ENCODE measurements at places on chromosomes 3 and 15. TPM values are rescaled to one million over a fixed set of nuclear protein-coding genes. Genes with fewer than 3 reads are reported as not detected.

Gene CSPG5
- 1.2 TPM for polyA plus RNA-seq

Gene GOLGA8S
- 0.60 TPM for polyA plus RNA-seq

Gene MAGI1
- polyA plus RNA-seq: 34.9 TPM

Gene BUB1B
- 27.8 TPM for polyA plus RNA-seq

Gene ZIC1
- 35.6 TPM for polyA plus RNA-seq

Gene PDZRN3
- polyA plus RNA-seq: 87.2 TPM

Gene ZNF35
- polyA plus RNA-seq: 7.4 TPM

Gene PLOD2
- 13.4 TPM for polyA plus RNA-seq

Gene HIGD2B
- polyA plus RNA-seq: not detected

Gene POLQ
- 2.6 TPM for polyA plus RNA-seq

GRCh38 chr3:63076357-63076756 is 201.1 kb upstream of the CADPS start:
- no peak for DNase-seq

DNA sequence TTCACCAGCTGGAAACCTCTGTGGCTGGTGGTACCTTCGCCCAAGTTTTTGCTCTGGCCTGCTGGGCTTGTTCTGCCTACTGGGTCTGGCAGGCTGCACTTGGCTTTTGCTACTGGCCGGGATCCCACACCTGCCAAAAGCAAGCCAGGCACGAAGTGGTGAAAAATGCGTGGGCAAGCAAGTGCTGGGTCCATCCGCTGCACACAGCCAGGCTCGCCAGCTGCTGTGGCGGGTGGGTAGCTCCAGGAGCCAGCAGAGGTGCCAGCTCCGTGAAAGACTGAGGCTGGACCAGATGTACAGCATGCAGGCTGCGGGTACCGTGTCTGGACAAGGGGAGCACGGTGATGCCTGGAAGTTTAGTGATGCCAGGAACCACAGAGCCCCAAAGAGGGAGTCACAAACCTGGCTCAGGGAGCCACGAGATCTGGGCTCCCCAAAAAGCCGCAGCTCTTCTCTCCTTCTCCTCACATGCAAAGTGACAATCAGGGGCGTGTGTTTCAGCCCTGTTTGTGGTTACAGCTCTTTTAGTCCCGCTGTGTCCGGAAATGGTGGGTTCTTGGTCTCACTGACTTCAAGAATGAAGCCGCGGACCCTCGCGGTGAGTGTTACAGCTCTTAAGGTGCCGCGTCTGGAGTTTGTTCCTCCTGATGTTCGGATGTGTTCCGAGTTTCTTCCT is 1455.6 kb upstream of the GBE1 start:
- DNase-seq: no peak

DNA sequence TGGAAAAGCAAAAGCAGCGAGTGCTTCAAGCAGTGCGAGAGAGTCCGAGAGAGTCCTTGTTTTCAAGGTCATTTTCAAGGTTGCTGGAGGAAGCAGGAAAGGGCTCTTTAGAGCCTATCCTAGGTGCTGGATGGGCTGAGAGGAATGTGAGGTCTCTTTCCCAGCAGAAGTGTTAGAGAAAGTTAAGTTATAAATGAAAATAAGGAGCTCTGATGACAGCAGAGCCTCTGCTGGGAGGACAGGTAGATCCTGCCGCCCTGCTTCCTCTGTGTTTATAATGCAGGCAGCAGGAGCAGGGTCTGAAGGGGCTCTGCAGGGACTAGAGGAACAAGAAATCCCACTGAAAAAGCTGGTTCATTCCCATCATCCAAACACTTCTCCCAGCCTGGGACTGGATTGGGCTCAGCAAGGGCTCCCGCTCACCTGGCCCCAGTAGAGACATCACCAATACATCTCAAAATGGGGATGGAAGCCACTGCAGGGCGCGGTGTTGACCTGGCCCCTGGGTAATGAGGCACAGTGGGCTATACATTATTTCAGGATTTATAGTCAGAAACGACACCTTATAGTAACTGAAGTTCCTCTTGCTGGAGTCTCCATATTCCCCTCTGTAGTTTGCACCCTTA is 41.5 kb upstream of the RAB6B start:
- no peak for DNase-seq

GRCh38 chr3:131540821-131541220 is 38.0 kb upstream of the MRPL3 start:
- no peak for DNase-seq

DNA sequence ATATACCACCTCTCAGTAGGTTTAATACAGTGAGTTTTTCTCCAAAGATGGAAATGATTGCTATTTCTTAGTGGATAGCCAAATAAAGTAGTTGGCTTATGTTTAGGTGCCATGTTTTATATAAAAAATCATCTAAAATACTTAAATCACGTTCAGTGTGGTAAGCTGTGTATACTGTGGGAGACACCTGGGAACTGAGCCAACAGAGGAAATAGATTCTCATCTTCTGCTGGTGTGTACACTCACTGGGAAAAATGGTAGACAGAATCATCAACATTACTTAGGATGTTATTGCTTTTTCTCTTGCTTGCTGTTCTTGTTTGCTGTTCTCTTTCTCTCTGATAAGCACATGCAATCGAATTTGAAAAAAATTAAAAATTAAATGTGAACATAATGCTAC is 112.6 kb upstream of the MB21D2 start:
- DNase-seq: no peak

DNA sequence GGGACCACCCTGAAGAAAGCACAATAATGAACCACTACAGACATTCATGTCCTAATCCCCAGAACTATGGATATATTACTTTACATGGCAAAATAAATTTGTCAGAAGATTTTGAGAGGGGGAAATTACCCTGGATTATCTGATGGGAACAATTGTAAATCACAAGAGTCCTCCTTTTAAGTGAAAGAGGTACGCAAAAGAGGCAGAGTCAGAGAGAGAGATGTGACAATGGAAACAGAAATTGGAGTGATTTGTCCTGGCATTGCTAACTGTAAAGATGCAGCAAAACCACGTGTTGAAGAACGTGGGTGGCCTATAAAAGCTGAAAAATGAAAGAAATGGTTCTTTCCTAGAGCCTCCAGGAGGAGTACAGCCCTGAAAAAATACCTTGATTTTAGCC is 1121.4 kb upstream of the ALCAM start:
- DNase-seq: no peak

DNA sequence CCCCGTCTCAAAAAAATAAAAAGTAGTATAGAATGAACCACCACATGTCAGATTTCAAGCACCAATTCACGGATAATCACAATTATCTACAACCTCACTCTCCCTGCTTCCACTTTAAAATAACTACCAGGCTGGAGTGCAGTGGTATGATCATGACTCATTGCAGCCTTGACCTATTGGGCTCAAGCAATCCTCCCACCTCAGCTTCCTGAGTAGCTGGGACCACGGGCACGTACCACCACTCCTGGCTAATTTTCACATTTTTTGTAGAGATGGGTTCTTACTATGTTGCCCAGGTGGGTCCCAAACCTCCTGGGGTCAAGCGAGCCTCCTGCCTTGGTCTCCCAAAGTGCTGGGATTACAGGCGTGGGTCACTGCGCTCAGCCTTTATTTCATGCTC is 38.1 kb upstream of the LDHAL6B start:
- DNase-seq: no peak

GRCh38 chr3:70933105-70933810 is 620.8 kb upstream of the MDFIC2 start:
- DNase-seq: no peak

DNA sequence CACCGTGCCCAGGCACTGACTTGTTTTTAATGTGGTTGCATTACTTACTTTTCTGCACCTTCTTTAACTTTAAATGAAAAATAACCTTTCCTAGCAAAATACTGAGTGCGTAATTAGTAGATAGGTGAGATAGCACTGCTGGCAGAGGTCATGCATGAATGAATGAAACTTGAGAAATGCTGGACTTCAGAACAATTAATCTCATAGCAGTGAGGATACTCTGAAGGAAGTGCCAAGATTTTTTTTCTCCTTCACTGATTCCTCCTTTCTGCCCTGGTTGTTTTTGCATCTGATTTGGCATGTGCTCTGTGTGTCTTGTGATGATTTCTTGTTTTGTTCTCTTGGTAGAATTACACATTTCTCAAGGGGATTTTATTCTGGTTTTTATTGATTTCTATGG is 378.9 kb downstream of the PTPRG start:
- DNase-seq: no peak

DNA sequence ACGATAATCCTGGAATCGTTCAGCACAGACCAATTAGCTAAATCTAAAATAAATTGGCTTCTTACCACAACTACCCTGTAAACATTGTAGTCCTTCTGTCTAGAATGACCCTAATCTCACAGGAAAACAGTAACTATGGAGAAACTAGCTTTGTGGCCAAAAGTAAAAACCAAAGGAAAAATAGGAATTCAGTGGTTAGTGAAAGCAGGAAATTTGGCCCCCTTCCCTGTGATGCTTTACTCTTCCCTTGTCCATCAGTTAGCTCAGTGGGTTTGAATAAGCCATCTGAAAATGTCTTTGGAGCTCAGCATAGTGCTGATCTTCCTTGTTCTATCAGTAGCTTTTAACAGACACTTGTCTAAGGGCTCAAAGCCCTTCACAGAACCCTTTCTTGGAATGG is 1.6 kb downstream of the NMD3 start:
- DNase-seq: peak; percentile 18

- no peak for DNase-seq
Measured at GRCh38 chr3:138066383-138066782, 49.0 kb downstream of the DZIP1L start.

GRCh38 chr15:27429577-27429976 is 458.6 kb downstream of the GABRG3 start:
- no peak for DNase-seq

GRCh38 chr3:128081846-128082245 is 29.6 kb downstream of the SEC61A1 start:
- no peak for DNase-seq

DNA sequence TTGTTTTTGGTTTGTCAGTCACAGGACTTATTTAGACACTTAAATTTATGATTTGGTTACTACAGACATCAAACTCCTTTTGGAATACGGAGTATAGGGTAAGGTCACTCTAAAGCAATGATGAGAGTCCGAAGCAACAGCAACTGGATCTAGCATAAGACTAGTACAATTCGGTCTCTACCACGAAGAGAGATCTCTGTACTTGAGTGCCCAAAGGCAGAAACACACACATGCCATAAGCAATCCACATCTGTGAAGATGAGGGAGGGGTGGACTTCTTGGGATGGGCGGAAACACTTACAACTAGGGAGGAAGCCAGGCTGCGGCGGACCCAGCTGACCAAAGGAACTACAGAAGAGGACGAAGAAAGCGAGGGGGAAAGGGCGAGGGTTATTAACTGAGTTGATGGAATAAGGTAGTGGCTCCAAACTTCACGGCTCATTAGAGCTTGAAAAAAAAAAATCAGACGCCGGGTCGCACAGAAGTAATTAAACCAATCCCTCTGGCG is 595 bp downstream of the DPH6 start:
- DNase-seq: peak; percentile 65

- DNase-seq: peak; percentile 25
Measured at GRCh38 chr15:55741833-55742497, 987 bp downstream of the PRTG start.

GRCh38 chr15:89381331-89381730 is 46.7 kb upstream of the POLG start:
- no peak for DNase-seq

GRCh38 chr3:168545591-168545990 is 449.9 kb upstream of the GOLIM4 start:
- DNase-seq: no peak

DNA sequence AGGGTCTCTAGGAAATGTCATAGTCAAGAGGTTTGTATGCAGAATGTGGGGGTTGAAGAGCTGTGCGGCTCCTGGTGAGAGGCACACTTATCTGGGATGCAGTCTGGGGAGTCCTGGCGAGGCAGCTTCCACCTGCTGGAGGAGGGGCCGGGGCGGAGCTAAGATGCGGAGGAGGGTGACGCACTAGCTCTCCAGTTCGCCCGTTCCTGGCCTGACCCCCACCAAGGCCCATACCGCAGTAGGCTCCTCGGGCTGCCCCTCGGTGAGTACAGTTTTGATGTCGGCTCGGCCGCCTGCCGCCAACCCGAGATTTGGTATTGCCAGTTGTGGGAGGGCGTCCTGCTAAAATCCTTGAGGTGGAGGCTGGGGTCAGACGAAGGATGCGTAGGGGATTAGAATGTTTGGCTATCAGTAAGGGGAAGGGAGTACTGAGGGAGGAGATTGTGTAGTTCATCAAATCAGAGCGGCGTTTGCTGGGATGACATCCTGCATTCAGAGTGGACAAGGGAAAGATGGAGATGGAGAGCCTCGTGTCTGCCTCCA is at the start of gene SCG5:
Gene SCG5 (plus strand): TSS at position 194 of the 543 bp plus-strand sequence. CDS start 1,883 bp downstream, outside the sequence.
- DNase-seq: peak; percentile 69

DNA sequence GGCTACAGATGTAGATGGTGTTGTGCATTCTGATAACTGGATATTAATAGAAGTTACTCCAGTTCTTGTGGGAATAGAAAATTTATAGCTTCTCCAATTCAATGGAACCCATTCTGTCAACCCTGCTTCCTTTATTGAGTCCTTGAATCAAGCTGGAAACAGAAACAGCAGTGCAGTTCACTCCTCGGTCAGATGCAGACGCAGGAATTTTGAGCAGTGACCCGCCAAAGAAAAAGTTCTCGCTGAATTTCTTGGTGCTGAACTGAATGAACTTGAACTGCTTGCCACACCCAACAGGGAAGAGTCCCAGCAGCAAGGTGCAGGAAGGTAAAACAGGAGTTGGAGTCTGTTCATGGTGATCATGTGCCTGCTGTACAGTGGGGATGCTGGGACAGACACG is 10.3 kb downstream of the HRH1 start:
- peak; percentile 58 for DNase-seq

GRCh38 chr15:92896561-92896960 is 3.6 kb upstream of the CHD2 start:
- no peak for DNase-seq
